Activated CD8-positive, alpha-beta memory T cell treated with anti-CD3 and anti-CD28 coated beads, Interleukin-2, amount 10 ng/mL, durations not matched to agents 7 days and 5 days (primary cell): ENCODE measurements at places on chromosomes 16 and 17. TPM values are rescaled to one million over a fixed set of nuclear protein-coding genes. Genes with fewer than 3 reads are reported as not detected.

The SMIM36 gene
- total RNA-seq: not detected

The SYNGR2 gene
- total RNA-seq: 41.2 TPM

DNA sequence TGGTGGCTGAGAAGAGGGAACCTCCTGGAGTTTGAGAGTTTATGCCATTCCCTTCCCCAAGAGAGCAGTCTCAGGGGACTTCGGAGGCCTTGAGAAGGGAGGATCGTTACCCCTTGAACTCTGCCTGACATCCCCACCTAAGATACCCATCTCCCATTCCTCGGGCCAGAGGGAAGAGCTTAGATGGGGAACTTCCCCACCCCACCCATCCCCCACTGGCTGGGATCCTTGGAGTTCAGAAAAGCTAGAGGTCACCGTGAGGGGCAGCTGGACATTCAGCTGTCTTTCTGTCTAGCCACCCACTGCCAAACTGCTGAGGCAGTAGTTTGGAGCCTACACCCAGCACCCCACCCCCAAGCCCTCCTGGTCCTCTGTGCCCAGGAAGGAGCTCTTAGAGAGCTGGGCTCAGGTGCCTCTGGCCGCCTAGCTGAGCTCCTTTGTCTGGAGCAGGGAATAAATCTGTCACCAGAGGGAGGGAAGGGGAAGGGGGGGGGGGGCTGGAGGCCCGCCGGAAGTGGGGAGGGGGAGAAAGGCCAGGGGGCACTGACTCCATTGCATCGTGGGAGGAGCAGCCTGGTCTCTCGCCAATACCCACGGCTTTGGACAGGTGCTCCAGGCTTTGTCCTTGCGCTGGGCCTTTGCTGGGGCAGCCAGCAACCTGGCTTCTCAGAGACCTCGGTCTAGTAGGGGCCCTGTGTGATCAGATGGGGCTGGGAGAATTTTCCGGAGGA lies 1.0 kb downstream of the HSD11B2 start:
- peak overlapping the region; percentile 17 for H3K4me3 ChIP-seq
- peaks cover 7% of the 10 kb centered on the region for H3K4me1 ChIP-seq
- no peak overlapping the region for H3K27ac ChIP-seq
- H3K27me3 ChIP-seq: peaks cover 40% of the 10 kb centered on the region

DNA sequence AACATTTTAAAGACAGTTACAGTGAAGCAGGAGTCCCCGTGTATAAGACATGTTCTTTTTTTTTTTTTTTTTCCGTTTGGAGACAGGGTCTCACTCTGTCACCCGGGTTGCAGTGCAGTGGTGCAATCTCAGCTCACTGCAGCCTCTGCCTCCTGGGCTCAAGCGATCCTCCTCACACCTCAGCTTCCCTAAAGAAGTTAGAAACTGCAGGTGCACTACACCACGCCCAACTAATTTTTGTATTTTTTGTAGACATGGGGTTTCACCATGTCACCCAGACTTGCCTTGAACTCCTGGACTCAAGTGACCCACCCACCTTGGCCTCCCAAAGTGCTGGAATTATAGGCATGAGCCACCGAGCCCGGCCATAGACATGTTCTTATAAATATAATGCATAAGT lies 3.0 kb downstream of the EVI2B start:
- peak overlapping the region; percentile 90 for H3K27ac ChIP-seq
- peaks cover 46% of the 10 kb centered on the region for H3K4me1 ChIP-seq
- H3K27me3 ChIP-seq: no peaks in the 10 kb centered on the region
